ENCODE measurements at places on chromosomes 7 and 10.
A peak's percentile ranks its signal among the peaks of the same experiment; 100 is the strongest.

- no peak for DNase-seq
Observed at GRCh38 chr7:108805808-108806397, 236.2 kb downstream of the DNAJB9 start.

DNA sequence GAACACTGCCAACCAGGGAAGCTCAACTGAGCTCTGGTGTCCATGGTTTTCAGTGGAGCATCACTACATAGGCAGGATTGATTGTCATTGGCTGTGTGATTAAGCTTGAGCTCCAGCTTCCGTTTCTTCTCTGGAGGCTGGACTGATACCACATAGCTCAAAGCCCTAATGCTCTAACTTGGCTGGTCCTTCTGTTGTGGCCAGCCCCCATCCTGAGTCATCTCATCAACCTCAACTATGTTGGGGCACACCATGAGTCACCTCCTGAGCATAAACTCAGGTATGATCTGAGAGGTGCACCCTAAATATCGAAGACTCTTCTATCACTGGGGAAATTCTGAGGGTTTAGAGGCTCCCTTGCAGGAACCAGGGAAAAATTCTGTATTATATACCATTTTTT lies 114.5 kb upstream of the INHBA start:
- DNase-seq = no peak

GRCh38 chr7:111787099-111787498 lies 224.8 kb upstream of the IMMP2L start:
- DNase-seq = no peak

GRCh38 chr7:50329775-50330174 lies 25.3 kb downstream of the IKZF1 start:
- no peak for DNase-seq

- no peak for DNase-seq
Observed at GRCh38 chr10:103111031-103111917, 81.8 kb downstream of the NT5C2 start.

GRCh38 chr10:114026189-114027040 lies 17.3 kb upstream of the ADRB1 start:
- no peak for DNase-seq

- DNase-seq = no peak
Observed at GRCh38 chr10:119087271-119087882, 6.8 kb upstream of the EIF3A start.

GRCh38 chr10:29806350-29806788 lies 171.6 kb upstream of the SVIL start:
- DNase-seq = no peak

DNA sequence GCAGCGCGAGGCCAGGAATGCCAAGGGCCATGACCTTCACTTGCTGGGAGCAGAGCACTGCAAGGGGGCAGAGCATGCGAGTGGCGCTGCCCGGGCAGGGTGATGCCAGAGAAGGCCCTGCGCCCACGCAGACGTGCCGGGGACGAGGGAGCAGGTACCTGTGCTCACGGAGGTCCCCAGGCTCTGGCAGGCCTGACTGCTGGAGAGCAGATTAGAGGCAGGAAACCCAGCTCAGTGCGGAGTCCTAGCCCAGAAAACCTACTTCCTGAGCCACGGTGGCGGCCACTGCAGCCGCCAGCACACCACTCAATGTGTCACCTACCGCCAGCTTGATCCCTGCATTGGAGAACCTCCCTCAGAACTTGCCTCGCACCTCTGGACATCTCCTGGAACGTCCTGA lies 148.4 kb downstream of the MAD1L1 start:
- DNase-seq = no peak

- no peak for DNase-seq
Observed at GRCh38 chr7:127690806-127691205, 38.8 kb downstream of the SND1 start.

GRCh38 chr7:15972862-15973275 lies 286.4 kb upstream of the MEOX2 start:
- peak; percentile 9 for DNase-seq

DNA sequence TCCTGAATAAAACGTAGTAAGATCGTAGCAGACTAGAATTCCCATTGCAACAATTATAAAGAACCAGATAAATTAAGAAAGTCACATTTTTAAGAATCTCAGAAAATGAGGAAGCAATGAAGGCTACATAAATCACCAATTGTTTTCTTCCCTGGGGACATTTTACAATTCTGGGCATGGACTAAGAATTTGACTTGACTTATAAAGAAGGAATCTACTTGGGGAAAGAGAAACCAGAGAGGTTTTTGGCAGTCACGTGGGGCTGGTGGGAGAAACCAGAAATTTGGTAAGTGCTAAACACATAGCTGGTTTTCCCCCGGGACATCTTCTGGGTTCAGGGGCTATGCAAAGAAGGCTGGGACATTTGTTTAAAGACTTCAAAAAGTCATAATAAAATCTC lies 109.8 kb upstream of the IL6 start:
- no peak for DNase-seq

DNA sequence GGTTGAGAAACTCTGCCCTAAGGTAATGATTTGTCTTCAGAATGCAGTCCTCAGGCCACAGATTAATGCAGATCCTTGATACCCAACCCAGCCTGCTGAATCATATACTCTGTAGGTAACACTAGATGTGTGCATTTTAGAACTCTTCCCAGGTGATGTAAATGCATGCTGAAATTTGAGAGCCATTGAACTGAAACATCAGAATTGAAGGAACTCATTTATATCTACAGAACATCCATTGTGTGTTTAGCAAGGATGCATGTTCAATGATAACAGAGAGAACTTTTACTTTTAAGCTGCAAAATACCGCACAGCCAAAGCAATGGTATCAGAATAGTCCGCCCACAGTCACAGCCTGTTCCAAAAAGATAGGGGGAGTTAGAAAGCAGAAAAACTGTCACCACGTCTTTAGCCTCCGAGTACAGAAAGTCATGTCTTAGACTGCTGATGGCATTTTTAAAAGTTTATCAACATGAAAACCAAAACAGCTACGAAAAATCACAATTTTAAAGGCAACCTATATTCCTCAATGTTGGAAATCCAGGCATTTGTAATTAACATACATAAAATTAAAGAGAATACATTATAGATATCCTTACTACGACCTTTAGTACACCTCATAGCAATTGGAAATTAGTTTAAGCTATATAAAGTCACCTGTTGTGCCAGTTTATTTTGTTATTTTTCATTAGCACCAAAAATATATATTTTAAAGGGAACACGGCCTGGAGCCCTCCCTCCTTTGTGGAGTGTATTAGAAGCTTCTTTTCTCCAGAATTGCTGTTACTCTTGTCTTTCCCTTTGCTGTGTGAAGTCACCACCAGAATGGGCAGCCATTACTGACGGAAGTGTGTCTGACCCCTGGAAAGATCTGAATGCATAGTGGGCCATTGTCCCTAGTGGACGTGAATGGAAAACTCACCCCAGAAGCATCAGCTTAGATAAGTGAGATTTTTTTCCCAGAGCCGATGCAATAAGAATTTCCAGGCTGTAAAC lies 65.8 kb upstream of the PRKAR2B start:
- DNase-seq = no peak

- DNase-seq = no peak
Observed at GRCh38 chr7:140640060-140640637, 464 bp downstream of the DENND2A start.

- no peak for DNase-seq
Observed at GRCh38 chr7:121938429-121938996, 65.6 kb downstream of the PTPRZ1 start.

DNA sequence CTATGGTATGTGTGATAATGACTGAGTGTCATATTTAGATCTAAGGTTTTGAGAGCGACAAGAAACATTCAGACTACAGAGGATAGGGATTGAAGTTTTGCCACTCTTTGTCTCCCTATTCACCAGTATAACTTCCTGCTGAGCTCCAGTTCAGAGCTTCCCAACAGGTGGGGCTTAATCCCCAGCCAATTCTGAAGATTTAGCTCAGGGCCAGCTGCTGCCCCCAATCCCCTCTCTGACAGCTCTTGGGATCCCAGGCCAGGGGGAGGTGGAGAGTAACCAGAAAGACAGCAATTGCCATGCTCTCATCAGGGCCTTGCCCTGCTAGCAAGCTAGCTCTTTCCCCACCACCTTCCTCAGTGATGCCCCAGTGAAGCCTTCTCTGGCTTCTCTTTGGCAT lies 57.8 kb downstream of the TRIL start:
- no peak for DNase-seq

- no peak for DNase-seq
Observed at GRCh38 chr10:88106366-88106765, 242.9 kb downstream of the PTEN start.

DNA sequence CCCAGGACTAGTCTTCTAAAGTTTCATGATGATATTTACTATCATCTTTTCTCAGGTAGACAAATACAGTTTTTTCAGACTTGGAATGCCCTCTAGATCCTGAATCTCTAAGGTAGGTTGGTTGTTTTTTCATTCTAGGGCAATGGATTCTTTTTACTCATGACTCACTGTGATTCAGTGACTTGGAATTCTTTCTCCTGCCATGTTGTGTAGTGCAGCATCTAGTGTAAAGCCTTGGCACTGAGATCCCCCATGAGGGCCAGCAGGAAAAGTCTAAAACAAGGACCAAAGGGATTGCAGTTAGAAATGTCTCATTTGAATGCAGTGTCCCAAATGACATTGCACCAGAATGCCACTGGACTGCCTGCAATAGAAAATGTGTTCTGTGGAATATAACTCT lies 430.4 kb downstream of the NEBL start:
- no peak for DNase-seq

DNA sequence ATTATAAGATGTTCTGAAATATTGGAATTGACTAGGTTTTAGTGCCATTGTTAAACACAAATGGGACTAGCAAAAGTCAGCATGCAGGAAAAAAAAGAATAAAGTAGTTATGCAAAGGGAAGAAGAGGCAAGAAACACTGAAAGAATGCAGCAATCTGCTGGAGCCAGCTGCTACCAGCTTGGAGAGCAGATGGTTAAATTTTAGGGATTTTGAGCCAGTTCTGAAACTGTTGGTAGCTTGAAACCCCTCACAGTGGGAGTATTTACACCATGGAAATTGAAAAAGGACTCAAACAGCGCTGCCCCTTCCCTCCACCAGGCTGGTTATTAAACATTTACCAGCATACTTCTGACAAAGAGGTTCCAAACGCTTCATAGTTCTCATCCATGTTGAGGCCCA lies 41.0 kb downstream of the SCRN1 start:
- DNase-seq = no peak

DNA sequence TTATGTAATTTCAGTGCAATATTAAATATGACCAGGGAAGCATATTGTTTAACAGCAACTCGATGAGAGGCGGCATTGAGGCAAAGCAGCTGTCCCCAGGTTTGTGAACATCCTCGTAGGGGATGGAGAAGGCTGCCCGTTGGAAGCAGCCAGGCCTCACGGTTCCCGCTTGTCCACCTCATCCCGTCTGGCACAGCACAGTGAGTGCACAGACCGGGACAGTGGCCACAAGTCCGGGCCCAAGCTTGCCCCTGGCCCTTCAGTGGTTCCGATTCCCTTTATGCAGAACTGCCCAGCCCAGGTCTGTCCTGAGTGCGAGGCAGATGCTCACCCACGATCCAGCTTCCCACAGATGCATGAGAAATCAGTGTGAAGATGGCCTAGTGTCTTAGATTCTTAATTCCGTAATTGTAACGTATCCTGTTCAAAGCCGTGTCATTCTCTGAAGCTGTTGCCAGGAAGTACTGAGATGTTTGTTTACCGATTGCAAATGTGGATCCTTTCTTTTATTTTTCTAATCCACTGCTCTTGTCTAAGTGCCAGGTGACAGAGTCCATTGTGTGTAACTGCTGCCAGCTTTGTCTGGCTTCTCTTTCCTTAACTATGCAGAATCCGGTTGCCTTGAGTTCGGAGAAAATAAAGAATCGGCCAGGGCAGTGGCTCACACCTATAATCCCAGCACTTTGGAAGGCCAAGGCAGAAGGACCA lies 35.5 kb downstream of the PFKP start:
- DNase-seq = no peak

DNA sequence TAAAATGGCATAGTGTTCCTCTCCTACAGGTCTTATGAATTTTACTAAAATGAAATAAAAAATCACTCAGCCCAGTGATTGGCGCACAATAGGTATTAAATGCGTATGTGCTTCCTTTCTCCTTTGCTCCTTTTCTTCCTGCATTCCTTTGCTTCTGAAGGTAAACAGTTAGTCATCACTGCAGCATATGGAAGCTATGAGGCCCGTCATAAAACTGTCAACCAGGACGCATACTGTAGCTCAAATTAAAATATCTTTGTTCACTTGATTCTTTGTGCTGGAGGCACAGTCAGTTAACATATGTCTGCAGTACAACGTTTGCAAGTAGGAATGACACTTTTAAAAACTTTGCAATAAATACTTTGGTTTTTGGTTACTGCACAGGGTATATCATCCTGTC lies 374.7 kb downstream of the TCERG1L start:
- DNase-seq = no peak

DNA sequence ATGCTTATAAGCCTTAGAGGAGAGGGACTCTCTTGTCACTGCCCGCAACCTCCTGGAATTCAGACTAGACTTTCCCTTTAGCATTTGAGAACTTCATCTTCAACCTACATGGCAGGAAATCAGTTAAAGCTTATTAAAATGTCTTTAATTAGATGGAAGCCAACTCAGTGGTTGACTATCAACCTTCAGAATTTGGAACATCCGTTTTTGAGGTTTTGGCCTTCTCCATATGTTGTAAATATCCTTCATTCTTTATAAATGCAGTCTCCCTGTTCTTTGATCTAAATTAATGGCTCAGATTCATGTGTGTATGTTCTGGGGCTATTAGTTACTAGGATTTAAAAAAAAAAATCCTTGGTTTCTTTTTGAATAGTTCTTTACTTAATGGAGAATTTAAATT lies 85.0 kb downstream of the ANKRD61 start:
- no peak for DNase-seq

DNA sequence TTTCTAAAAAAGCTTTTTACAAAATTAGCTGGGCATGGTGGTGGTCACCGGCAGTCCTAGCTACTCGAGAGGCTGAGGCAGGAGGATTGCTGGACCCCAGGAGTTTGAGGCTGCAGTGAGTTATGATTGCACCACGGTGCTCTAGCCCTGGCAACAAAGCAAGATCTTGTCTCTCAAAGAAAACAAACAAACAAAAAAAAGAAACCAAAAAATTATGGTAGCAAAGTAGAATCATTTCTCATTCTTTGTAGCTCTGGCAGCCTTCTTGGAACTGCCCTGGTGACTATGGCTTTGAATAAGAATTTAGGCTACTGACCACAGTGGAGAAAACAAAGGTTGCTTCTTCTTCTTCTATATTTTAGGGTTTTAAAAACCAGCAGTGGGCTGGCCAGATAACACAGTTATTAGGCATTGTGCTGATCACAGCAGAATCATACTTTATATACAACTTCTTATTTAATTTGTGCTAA lies 41.9 kb upstream of the PRKAR2B start:
- DNase-seq = no peak

DNA sequence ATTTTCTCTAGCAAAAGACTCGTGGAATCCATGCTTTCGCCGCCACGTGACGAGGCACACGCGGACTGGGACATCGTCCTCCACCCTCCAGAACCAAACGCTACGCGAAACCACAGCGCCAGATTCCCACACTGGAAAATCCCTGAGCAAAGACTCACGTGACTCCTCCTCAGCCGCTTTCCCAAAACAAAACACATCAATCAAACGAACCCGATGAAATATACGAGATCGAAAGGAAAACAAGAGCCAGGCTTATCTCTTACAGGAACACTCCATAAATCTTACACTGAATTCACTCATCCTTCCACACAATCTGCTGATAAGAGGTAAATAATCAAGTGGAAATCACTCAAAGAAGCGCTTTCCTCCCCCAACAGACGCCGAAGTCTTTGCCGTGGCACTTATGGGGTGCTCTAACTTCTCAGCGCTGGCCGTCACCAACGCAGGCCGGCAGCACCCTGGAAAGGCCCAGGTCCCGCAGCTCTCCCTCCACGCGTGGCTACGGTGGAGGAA lies 23.8 kb downstream of the DIP2C start:
- DNase-seq = no peak
